ENCODE measurements at places on chromosomes 13 and 19.

DNA sequence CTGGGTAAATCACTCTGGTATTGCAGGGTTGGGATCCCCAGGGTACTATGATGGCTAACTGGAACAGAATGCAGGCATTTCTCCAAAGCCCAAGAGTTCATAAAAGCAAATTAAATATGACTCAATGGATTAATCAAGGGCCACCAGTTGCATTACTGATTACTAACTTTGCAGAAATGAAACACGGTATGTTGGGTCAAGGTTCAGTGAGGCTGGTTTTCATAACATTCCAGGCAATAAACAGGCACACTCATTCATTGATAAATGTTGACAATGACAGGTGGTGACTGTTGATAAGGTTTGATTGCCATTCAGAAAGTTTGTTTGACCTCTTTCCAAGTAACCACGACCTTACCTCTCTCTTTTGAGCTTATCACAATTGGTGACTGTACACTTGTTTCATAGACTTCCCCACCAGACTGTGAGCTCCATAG lies 506 bp upstream of the AP1M1 start:
- DNase-seq = no peak

- DNase-seq = no peak
These were observed 20.6 kb upstream of the SLC46A3 start for GRCh38 chr13:28739376-28739775.

DNA sequence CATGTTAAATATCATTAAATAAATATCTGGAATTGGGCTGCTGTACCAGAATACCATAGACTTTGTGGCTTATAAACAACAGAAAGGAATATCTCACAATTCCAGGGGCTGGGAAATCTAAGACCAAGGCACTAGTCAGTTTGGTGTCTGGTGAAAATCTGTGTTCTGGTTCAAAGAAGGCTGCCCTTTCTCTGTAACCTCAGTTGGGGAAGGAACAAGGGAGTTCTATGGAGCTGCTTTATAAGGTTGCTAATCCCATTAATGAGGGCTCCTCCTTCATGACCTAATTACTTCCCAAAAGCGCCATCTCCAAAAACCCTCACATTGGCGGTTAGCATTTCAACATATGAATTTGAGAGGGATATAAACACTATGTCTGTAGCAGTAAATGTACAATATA lies 480.9 kb downstream of the GPC5 start:
- no peak for DNase-seq

DNA sequence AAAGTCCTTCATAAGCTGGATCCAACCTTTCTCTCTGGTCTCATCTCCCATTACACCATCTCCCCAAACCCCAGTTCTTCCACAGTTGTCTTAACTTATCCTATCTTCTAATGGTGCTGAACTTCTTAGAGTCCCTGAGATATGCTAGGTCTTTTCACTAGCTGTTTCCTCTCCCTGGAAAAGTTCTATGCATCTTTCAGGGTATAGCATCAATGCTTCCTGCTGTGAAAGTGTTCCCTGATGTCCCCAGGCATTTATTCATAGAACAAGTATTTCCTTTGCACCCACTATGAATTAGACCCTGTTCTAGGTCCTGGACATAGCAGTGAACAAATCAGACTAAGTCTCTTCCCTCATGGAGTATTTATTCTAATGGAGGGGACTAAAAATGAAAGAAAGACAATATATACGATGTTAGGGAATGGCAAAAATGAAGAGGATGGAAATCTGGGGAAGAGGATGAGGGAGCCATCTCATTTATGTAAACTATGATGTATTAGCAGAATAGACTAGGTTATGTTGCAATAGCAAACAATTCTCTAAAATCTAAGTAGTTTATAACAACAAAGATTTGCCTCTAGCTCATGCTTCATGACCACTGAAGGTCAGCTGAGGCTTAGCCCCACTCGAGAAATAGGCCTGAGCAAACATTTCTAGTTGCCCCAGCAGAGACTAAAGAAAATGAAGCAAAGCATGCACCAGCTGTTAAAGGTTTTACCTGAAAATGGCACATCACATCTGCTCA lies 120.0 kb downstream of the CYSLTR2 start:
- no peak for DNase-seq

DNA sequence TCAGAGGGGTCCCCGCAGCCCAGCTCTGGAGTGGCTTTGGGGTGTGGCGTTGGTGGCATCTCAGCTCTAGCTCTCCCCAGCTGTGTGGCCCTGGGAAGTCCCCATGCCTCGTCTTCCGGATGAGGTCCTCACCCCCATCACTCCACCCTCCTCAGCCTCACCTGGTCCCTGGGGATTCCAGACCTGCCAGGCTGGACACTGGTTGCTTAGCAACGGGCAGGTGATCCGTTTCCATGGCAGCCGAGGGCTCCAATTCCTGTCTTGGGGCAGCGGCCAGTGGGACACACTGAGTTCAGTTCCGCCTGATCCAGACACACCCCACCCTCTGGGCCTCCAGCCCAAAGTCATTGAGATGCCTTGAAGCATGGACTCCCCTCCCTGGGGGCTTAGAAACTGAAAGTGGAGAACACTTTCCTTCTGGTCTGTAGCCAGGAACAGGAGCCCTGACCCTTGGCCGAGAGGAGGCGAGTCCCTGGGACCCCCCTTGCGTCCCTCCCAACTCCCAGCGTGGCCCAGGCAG lies 7.7 kb upstream of the MISP start:
- DNase-seq = no peak

GRCh38 chr19:48244281-48244680 lies 11.4 kb downstream of the CARD8 start:
- DNase-seq = peak; percentile 44

DNA sequence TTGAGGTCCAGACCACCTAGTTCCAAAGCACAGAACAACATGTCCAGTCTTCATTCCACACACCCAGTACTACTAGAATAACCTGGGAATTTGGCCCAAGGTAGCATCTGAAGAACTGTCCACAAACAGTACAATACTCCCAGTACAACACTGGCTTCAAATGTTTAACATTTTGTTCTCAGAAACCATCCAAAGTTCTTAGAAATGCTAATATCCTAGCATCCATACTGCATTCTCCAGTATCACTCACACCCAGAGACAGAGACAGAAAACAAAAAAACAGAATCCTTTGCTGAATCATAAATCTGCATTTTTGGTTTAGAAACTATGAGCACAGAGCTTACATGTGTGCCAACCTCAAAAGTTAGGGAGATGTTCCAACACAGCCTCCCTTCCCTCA lies 490.8 kb downstream of the FOXO1 start:
- DNase-seq = no peak

All from activated gamma-delta T cell treated with Interleukin-2 at 50 U/mL for 16 hours (primary cell).